Activated CD8-positive, alpha-beta T cell treated with anti-CD3 and anti-CD28 coated beads for 36 hours (primary cell): ENCODE measurements at places on chromosomes 11 and 22.

- no peak for DNase-seq
Measured at GRCh38 chr11:116129456-116129855, 625.2 kb upstream of the CADM1 start.

- DNase-seq = no peak
Measured at GRCh38 chr11:50074161-50074560, 41.5 kb downstream of the OR4C45 start.

- no peak for DNase-seq
Measured at GRCh38 chr11:125225401-125225800, 60.9 kb downstream of the PKNOX2 start.

GRCh38 chr22:44882226-44882905 is 127.4 kb downstream of the PHF21B start:
- DNase-seq = no peak

DNA sequence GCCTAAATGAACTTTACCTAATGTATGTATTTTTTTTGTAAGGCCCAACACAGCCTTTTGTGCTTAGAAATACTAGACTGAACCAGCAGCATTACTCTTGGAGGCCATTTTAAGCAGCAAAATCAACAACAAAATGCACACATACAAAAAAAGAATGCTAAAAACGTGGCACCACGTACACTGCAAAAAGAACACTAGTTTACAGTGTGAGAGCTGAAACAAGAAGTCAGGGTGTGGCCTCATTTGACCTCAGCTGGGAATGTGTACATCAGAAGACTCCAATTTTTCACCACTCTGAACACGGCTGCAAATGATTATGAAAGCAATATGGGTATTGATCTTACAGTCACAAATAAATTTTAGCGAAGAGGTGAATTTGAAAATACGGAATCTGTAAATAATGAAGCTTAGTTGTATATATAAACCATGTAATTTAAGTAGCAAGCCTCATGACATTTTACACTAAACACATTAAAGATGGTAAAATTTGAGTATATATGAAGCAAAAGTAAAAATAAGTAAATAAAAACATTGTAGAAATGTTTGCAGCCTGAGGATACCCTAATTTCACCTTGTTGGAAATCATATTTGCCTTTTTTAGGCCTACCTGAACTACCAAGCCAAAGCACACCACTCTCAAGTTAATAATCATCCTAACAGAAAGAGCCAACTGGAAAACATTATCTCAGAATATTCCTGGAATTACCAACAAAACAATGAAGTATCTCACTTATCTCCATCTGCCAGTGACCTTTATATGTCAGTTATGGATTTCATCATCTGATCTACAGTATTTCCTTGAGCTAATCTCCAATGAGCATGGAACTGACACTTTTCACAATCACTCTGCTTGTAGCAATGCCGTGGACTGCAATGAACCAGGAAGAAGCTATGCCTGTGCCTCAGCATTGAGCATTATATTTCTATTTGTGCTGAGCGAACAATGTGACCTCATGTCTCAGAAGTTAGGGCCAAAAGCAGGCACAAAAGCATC is 319.5 kb upstream of the FAT3 start:
- no peak for DNase-seq

DNA sequence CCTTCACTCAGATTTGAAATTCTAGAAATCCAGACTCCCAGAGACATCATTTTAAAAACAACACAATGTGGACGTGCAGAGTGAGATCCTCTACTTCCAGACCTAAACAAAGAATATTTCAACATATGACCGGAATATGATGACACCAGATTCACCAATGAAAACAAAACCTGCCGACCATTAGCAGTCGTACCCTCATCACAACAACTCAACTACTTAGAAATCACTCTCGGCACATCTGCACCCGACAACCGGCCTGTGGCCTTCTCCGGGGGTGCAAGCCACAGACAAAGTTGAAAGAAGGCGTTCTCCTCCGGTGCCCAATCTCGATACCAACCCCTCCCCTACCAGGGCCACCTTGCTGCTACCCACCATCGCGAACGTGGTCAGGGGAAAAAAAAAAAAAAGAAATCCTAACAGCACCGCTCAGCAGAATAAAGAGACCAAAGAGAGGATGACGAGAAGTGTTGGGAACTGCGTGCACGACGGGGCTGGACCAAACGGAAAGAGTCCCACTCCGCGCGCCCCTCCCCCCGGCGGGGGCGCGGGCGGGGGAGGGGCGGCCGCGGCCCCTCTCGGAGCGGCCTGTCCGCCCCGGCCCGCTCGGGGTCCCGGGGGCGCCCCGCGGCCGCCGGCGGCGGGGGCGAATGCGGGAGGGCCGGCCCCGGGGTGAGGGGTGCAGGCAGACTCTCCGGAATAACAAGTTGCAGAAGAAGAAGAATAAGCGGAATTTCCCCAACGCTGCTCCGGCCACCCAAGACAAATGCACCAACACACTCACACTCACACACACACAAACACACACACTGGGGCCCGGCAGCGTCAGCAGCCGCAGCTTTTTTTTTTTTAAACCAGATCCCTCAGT is 1.7 kb downstream of the PHF21A start:
- DNase-seq = peak; percentile 80

GRCh38 chr11:2215230-2215560 is 43.6 kb upstream of the TH start:
- DNase-seq = no peak

DNA sequence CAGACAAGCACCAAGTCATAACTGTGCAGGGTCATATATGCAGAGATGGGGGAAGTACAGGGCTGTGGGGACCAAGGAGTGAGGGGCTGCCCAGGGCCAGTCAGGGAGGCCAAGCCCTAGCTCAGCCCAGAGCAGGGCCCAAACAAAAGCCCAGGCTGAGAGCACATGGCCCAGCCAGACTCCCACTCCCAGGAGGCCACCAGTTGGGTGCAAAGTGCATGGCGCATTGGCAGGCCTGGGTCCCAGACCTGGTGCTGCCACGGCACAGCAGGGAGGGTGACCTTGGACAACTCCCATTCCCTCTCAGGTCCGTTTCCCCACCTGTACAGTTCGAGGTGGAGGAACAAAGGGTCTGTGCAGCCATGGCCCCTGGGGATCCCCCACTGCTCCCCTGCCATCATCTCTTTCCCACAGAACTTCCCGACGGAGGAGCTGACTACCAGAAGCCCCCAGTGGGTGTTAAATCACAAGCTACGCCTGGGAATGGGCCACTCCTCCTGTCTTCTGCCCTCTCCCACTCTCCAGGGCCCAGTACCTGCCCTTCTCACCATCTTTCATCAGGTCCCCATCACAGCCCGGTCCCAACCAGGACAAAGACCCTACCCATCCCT is 608 bp downstream of the NIPSNAP1 start:
- peak; percentile 17 for DNase-seq
